GM23248 (cell line): ENCODE measurements at places on chromosomes 6 and 20.

GRCh38 chr20:15333170-15333569 lies 995.8 kb upstream of the FLRT3 start:
- no peak for DNase-seq

DNA sequence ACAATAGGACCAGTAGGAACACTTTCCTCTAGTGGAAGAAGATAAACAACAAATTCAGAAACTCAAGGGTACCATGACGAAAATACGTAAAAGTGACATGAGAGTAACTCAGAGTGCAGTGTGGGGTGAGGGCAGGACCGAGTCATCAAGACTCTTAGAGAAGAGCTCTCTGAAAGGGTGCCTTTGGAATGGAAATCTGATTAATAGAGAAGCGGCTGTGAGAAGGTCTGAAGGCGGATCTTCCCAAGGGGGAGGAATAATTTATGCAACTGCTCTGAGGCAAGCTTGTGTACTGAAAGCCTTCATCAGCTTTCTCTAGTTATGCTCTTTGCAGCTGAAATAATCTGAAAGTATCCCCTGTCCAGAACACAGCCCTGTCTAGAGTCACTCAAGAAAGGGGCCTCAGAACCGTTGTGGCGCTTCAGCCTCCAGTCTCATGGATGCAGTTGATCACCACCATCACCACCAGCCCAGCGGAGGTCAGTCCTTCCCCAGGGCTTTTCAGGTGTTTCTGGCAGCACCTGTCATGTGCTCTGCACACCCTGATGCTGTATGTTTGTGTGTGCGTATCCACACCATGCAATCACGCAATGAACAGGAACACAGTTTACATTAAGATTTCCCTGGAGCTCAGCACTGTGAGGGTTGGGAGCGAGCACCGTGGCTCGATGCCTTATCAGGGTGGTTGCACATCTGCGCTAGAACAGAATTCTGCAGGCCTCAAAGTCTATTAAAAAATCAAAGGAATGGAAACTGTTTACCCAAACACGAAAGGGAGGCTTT lies 396.5 kb downstream of the SMOC2 start:
- DNase-seq = no peak

- peak; percentile 90 for DNase-seq
Observed at GRCh38 chr20:51563486-51564332, 21.2 kb upstream of the NFATC2 start.

DNA sequence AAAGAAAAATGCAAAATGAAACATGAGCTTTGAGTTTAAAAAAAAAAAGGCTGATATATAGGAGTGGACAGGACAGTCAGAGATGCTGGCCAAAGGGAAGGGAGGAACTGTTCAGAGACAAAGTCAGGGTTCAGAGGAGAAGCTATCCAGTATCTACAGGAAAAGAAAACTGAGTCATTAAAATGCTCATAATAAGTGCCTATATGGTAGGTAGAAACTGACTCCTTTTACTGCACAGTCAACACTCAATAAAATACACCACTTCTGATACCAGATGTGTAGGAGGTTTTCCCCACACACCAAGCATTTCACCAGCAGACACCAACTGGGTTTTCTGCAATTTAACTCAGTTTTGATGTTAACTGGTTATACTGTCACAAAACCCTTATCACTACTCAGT lies 32.9 kb downstream of the FRK start:
- no peak for DNase-seq

GRCh38 chr6:139943391-139943790 lies 568.9 kb upstream of the CITED2 start:
- peak; percentile 76 for DNase-seq
